ENCODE measurements at places on chromosomes 13 and 19. TPM values are rescaled to one million over a fixed set of nuclear protein-coding genes. Genes with fewer than 3 reads are reported as not detected.

ZNF578 gene
- total RNA-seq, result 0.31 TPM

ZNF66 gene
- 2.5 TPM for total RNA-seq

RAB8A gene
- total RNA-seq, result 14.2 TPM

- ATAC-seq, result no peak
These were observed 170.5 kb downstream of the SHISA2 start for GRCh38 chr13:25881136-25881926.

- no peak for ATAC-seq
These were observed 11.7 kb upstream of the ADGRE5 start for GRCh38 chr19:14369399-14370168.

DNA sequence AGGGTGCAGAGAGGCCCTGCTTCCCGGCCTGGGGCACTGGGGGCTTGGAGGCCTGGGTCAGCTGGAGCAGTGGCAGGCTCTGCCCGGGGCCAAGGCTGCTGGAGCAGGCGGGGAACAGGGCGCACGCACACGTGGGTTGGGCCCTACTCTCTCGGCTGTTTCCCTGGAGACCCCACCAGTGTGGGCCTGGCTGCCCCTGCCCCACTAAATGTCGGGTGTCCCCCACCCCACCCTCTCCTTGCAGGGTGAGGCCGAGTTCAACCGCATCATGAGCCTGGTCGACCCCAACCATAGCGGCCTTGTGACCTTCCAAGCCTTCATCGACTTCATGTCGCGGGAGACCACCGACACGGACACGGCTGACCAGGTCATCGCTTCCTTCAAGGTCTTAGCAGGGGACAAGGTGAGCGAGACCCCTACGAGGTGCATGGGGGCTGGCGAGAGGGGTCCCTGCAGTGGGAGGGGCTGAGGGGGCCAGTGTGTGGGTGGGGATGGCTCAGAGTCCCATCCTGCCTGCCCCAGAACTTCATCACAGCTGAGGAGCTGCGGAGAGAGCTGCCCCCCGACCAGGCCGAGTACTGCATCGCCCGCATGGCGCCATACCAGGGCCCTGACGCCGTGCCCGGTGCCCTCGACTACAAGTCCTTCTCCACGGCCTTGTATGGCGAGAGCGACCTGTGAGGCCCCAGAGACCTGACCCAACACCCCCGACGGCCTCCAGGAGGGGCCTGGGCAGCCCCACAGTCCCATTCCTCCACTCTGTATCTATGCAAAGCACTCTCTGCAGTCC is 15.3 kb downstream of the CAPN12 start:
- peak; percentile 8 for ATAC-seq

- no peak for ATAC-seq
These were observed 108.9 kb downstream of the RBM26 start for GRCh38 chr13:79297128-79297527.

GRCh38 chr13:97226013-97226412 is 3.9 kb downstream of the MBNL2 start:
- ATAC-seq, result no peak

CCDC169 gene
- total RNA-seq, result 12.6 TPM

- no peak for ATAC-seq
These were observed 2.3 kb upstream of the ASF1B start for GRCh38 chr19:14138576-14139265.

- peak; percentile 69 for ATAC-seq
These were observed 14.9 kb downstream of the LAIR2 start for GRCh38 chr19:54517483-54517882.

GRCh38 chr13:34343413-34343940 is 525.5 kb downstream of the RFC3 start:
- no peak for ATAC-seq

Measured in motor neuron (in vitro differentiated cells).